RKO (cell line): ENCODE measurements at places on chromosomes 5 and 9.

- no peak for DNase-seq
Observed at GRCh38 chr5:6307304-6307703, 71.0 kb downstream of the MED10 start.

GRCh38 chr5:65880496-65881072 is 45.8 kb upstream of the ERBIN start:
- DNase-seq, result no peak

DNA sequence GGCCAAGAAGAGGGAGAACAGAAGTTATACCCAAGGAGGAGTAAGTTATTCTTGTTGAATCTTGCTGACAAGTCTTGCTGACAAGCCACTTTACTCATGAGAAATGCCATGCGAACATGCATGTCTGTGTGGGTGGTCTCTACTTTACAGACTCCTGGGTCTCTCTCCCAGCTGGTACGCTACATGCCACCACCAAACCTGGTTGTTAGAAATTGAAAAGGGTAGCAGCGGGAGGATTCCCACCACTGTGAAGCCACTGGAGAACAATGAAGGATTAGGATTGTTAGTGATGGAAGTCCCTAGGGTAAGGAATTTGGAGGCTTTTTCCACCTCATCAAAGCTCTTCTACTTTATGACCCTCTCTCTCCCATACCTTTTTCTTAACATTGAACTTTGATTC is 53.6 kb upstream of the GABRB2 start:
- DNase-seq, result no peak

DNA sequence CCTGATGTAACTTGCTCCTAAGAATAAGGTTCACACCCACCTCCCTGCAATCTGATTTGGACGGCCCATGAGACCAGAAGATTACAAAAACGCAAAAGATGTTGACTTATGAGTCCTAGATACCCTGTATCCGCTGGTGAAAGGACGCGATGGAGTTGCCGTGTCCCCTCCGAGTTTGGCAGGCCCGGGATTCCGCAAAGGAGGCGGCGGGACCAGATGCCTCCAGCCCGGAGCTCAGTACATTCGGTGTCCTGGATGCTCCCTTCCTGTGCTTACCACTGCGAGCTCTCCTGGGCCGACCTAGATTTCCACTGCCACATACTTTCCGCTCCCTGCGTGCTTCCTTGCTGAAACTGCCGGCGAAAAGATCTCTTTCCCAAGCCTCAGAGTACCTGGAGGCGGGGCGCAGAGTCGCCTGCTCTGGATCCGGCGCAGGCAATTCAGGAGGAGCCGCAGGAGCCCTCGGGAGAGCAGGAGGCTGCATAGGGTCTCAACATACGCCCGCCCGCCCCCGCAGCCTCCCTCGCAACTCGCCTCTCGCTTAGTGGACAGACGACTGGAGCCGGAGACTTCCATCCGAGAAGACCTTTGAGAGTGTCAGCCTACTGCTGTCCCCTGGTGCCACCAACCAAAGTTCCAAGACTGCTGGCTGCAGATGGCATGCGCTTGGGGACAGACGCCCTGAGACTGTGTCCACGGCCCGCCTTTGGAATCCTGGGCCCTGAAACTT is 39.8 kb downstream of the ANXA2R start:
- DNase-seq, result no peak

GRCh38 chr9:136666372-136667213 is 3.9 kb downstream of the EGFL7 start:
- peak; percentile 70 for DNase-seq

DNA sequence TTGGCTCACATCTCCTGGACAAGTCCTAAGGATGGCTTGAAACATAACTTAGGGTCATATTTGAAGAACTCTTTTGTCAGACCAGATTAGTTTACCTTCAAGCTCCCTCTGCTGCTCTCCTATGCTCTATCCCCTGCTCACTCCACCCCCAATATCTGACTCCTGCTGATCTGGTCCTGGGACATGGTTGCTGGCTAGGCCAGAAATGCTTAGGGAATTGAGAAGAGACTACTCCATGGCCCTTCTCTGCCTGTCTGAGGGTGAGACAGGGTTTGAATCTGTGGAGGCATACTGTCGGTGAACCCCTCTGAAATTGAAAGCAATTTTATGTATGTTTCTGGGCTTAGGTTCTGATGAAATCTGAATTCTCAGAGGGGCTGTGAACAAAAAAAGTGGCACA is 3.3 kb downstream of the OTULIN start:
- no peak for DNase-seq

GRCh38 chr5:8675182-8675581 is 806.2 kb downstream of the MTRR start:
- no peak for DNase-seq

DNA sequence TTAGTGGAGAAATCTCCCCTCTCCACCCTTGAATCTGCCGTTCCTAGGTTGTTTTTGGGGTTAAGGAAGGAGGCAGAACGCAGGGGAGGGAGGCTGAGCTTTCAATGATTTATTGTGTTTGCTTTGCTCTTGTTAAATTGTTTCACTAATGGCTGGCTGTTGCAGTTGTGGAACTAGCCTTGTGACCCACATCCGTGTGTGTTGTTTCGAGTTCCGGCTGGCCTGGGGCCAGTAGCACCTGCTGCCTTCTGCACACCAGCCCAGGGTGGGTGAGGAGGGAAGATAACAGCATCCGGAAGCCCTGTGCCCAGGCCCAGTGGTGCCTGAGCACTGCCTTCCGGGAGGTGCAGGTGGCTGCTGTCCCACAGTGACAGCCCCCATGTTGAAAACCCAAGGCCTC is 3.6 kb downstream of the ERGIC1 start:
- DNase-seq, result no peak

DNA sequence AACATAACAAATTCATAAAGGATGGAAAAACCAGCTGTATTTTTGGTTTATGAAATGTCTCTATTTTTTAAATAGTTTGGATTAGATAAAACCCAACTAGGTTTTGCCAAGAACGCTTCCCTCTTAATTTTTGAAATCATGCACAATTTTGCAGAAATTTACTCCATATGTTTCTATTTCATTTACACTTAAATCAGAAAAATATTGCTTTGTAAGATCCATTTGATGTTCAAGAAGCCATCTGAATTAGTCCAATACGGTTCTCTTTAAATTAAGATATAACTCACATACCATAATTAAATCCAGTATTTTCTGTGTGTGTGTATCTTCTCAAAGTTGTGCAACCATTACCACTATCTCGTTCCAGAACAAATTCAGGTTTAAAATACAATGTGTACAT is 78.6 kb upstream of the FBXL7 start:
- DNase-seq, result no peak

DNA sequence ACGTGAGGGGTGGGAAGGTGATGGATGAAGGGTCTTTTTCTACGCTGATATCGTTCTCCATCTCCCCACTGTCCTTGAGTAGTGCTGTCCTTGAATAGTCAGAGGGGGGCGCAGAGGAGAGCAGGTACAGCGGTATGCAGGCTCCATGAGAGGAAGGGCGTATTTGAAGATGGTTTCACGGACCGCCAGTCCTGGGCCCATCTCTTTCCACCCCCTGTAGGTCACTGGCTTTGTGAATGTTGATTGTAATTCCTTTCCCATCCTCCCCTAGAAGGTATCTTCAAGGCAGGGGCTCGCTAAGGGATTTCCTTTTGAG is 40.8 kb upstream of the DAB2IP start:
- no peak for DNase-seq

DNA sequence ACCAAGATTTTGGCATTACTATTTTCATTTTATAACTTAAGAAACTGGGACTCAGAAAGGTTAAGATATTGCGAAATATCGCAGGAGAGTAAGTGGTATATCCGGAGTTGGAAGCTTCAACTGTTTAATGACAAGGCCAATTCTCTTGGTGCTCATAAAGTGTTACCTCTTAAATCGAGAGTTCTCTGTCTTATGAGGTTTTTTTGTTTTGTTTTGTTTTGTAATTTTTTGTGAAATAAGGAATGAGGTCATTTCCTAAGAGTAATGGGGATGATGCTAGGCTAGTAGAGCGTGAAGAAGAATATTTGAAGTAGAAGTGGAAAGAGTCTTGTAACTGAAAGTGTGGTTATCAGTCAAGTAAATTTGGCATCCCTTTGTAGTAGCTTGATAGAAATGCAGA is 183.2 kb upstream of the DAB2 start:
- no peak for DNase-seq

GRCh38 chr5:142537938-142538337 is 148.0 kb downstream of the FGF1 start:
- peak; percentile 37 for DNase-seq

DNA sequence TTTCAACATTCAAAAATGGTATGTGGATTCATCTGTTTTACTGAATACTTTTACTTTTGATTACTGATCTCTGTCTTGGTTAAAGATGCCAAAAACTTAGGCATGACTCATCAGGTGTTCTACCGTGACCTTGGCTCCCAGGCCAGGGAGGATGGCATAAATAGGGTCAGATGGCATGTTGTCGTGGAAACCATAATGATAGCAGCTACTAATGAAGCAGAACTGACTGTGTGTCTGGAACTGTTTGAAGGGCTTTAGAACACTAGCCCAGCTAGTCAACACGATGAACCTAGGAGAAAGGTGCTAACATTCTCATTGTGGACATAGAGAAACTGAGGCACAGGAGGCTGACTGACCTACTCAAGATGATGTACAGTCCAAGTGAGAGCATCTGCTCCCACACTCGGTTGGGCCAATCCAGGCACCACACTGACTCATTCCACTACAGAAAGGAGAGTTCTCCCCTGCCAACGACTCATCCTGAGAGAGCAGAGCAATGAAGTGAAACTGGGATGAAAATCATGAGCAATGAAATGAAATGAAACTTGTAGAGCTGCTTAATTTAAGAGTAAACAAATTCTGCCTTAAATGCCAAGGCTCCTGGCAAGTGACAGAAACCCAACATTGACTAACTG is 116.0 kb downstream of the TENT4A start:
- DNase-seq, result no peak

DNA sequence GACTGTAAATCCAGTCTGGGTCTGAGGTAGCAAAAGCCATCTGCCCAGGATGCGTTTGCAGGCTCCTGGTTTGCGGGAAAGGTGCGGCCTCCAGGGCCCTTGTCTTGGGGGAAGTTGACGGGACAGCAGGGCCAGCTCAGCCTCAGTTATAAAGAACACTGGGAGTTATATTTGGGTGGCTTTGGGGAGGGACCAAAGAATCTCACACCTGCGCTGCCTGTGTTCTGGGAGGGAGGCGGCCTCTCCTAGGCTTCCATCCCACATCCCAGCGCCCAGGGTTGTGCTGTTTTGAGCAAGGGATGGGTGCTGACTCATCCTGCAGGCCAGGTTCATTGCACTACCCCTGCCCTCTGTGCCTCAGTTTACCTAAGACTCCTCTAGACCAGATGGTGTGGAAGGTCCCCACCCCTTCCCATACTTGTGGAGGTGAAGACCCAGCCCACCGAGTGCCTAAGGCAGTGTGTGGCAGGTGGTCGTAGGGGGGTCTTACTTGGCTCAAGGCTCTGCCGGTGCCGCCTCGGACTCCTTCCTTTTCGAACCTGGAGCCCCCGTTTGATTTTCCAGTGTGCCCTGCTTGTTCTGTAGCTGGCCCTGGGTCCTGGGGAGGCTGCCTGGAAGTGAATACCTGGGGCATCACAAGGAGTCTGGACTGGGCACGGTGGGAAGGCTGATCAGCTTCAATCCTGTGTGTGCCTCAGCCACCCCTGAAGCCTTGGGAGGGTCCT is 39.3 kb upstream of the FCN2 start:
- DNase-seq, result no peak

GRCh38 chr9:37942621-37943344 is 38.9 kb upstream of the SLC25A51 start:
- no peak for DNase-seq

GRCh38 chr5:64769855-64770254 is 1.1 kb downstream of the CWC27 start:
- no peak for DNase-seq

DNA sequence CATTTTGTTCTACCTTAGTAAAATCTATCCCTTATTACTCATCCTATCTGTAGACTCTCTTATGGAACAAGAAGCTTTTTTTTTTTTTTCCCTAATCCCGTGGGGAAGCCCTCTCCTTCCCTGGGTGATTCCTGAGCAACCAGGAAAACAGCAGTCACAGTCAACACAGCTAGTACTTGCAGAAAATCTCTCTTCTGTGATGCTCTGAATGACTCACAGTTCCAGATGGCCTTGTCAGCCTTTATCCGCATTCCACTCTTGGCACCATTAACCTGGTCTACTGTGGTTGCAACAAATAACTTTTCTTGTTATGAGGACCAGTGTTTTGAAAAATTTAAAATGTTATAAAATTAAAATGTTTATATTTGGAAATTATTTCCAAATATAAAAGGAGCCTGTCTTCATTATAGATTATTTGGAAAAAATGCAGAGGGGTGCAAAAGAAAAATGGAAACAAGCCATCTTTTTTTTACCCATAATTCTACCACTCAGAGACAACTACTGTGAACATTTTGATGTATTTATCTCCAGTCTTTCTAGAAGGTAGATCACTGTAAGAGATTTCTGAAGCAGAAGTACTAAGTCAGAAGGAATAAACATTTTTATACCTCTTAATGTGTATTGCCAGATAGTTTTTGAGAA is 486.7 kb downstream of the RAB3C start:
- DNase-seq, result peak; percentile 77

GRCh38 chr5:150021491-150022157 is 21.1 kb downstream of the HMGXB3 start:
- DNase-seq, result no peak

GRCh38 chr9:5842929-5843793 is 10.2 kb upstream of the ERMP1 start:
- no peak for DNase-seq

GRCh38 chr9:27395484-27395921 is 98.6 kb upstream of the EQTN start:
- no peak for DNase-seq

DNA sequence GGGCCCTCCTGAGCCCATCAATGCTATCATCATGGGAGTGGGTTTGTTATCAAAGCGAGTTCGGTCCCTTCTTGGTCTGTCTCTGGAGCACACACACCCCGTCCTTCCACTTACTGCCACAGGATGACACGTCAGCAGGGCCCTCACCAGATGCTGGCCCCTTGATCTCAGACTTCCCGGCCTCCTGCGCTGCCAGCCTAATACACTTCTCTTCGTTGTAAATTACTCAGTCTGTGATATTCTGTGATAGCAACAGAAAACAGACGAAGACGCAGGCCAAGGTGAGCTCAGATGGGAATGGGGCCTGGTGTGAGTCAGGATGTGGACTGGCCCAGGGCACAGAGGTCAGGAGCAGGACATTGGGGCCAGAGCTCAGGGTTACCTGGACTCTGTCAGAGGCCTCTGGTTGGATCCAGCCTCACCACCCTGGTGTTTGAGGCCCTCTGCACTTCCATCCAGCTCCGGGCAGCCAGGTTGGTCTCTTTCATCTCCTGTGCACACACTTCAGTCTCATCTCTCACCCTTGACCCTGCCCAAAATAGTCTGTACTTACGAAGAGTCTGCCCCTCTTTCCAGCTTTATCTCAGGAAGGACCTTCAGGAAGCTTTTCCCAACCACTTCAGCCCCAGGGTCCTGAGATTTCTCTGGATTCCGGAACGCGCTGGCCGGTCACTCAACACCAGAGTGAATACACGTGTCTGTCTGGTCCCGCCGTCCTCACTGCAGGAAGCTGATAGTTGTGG is 26.0 kb upstream of the CNOT6 start:
- no peak for DNase-seq
